Mesenchymal stem cell (in vitro differentiated cells and primary cell): ENCODE measurements at places on chromosomes 11 and 22.

GRCh38 chr11:9267680-9268079 is 2.5 kb upstream of the DENND5A start:
- no peak for DNase-seq
- peaks cover 10% of the 10 kb centered on the region for H3K4me1 ChIP-seq
- no peaks in the 10 kb centered on the region for H3K36me3 ChIP-seq
- no peak overlapping the region for H3K4me3 ChIP-seq
- no peaks in the 10 kb centered on the region for H3K27me3 ChIP-seq
- H3K27ac ChIP-seq, result no peak overlapping the region

DNA sequence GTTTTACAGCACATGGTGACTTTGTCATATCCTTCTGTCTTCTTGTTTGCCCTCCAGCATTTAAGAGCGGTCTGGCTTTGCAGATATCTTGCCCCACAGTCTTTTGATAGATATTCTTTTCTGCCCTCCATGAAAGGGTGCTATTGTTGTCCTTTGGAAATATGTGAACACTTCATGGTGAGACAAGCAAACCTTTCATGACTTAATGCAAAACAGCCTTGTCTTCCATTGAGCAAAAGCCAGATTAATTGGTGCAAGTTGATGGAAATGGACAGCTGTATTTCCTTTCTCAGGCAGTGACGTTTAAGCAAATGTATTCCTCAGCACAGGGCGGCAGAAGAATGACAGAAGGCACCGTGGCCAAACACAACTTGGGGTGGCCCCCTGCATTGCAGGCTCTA is 4.4 kb downstream of the DCPS start:
- peaks cover 6% of the 10 kb centered on the region for H3K36me3 ChIP-seq
- DNase-seq, result no peak
- peaks cover 7% of the 10 kb centered on the region for H3K4me1 ChIP-seq
- H3K27me3 ChIP-seq, result no peaks in the 10 kb centered on the region

GRCh38 chr11:15672825-15673224 is 558.1 kb downstream of the INSC start:
- DNase-seq, result no peak
- H3K4me1 ChIP-seq, result no peaks in the 10 kb centered on the region
- H3K4me3 ChIP-seq, result no peak overlapping the region
- H3K27me3 ChIP-seq, result peaks cover 7% of the 10 kb centered on the region
- H3K36me3 ChIP-seq, result no peaks in the 10 kb centered on the region

DNA sequence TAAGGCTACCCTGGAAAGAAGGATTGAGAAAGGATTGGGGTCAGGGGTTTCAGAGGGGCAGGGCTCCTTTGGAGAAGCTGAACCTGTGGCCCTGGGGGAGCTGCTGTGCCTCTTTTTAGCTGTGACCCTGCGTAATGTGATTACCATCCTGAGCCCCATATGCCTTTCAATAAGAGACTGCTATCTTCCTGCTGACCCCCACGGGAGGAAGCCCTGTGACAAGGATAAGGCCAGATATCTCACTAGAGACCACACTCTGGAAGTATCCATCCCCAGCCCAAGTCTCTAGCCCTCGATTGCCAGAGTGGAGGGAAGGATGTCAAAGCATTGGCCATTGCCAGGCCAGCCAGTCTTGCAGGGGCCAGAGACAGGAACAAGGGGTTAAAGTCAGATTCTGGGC is 4.8 kb upstream of the SLC39A13 start:
- no peaks in the 10 kb centered on the region for H3K36me3 ChIP-seq
- H3K4me1 ChIP-seq, result peaks cover 24% of the 10 kb centered on the region
- no peak overlapping the region for H3K4me3 ChIP-seq
- no peaks in the 10 kb centered on the region for H3K27me3 ChIP-seq
- H3K27ac ChIP-seq, result no peak overlapping the region
- no peak for DNase-seq

GRCh38 chr22:20867179-20868024 is 8.6 kb downstream of the SNAP29 start:
- no peaks in the 10 kb centered on the region for H3K27me3 ChIP-seq
- peak; percentile 82 for DNase-seq
- no peak overlapping the region for H3K4me3 ChIP-seq
- H3K27ac ChIP-seq, result no peak overlapping the region
- peaks cover 7% of the 10 kb centered on the region for H3K4me1 ChIP-seq

GRCh38 chr11:20303391-20303965 is 60.0 kb upstream of the HTATIP2 start:
- no peak overlapping the region for H3K4me3 ChIP-seq
- peaks cover 33% of the 10 kb centered on the region for H3K27me3 ChIP-seq
- no peak overlapping the region for H3K27ac ChIP-seq
- no peaks in the 10 kb centered on the region for H3K4me1 ChIP-seq

DNA sequence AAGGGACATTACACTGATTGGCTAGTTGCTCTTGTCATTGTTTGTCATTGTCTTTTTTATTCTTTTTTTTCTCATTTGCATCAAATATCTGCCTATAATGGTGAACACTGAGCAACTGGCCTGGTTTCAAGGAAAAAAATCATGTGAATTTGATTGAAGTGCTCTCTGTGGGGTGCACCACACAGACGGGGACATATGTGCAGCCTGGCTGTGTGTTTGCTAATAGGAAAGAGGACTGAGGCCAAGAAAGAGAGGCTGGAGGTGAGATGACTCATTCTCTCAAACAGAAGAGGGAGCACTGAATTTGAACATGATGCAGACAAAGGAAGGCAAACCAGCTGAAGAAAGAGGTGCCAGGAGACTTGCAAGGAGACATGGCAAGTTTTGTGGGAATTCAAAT is 684.9 kb upstream of the CCDC90B start:
- H3K27me3 ChIP-seq, result no peaks in the 10 kb centered on the region
- no peaks in the 10 kb centered on the region for H3K4me1 ChIP-seq
- H3K36me3 ChIP-seq, result no peaks in the 10 kb centered on the region
- peak; percentile 20 for DNase-seq

- H3K4me1 ChIP-seq, result peaks cover 46% of the 10 kb centered on the region
- no peak overlapping the region for H3K27ac ChIP-seq
- H3K36me3 ChIP-seq, result peaks cover 35% of the 10 kb centered on the region
- no peaks in the 10 kb centered on the region for H3K27me3 ChIP-seq
Measured at GRCh38 chr22:49825944-49826602, 1.6 kb downstream of the BRD1 start.

- no peak overlapping the region for H3K4me3 ChIP-seq
- DNase-seq, result peak; percentile 66
- H3K27ac ChIP-seq, result no peak overlapping the region
Measured at GRCh38 chr11:128707681-128708080, 13.8 kb downstream of the FLI1 start.

DNA sequence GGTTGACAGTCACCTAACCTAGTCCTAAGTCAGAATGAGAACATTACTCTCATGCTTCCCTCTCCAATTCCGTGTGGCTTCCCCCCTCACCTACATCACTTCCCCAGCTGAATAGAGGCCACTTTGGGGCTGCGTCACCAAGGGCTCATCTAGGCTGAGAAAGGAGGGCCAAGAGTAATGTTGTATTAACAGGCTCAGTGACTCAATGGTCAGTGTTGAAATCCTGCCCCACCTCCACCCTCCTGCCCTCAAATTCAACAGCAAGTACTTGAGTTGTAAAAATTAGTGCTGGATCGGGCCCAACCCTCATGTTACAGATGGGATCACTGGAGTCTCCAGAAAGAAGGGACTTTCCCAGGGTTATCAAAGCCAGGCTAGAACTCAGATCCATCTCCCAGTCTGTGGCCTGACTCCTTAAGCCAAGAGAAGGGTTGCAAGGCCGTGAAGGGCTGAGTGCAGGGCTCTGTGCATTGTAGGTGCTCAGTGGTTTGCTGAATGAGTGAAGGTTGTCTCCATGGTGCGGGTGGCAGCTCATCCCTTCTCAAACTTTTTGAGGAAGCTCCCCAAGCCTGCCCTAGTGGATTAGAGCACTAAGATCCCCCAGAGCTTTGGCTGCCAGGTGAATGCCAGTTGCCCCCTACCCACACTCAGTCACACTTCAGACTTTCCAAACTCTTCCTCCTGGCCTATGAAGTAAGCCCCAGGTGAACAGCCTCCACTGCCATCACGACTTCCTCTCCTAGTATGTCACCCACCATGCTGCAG is 3.2 kb downstream of the DGAT2 start:
- H3K4me1 ChIP-seq, result peaks cover 15% of the 10 kb centered on the region
- no peak overlapping the region for H3K4me3 ChIP-seq
- peaks cover 50% of the 10 kb centered on the region for H3K27me3 ChIP-seq
- H3K36me3 ChIP-seq, result no peaks in the 10 kb centered on the region
- peak; percentile 61 for DNase-seq
- H3K27ac ChIP-seq, result no peak overlapping the region

DNA sequence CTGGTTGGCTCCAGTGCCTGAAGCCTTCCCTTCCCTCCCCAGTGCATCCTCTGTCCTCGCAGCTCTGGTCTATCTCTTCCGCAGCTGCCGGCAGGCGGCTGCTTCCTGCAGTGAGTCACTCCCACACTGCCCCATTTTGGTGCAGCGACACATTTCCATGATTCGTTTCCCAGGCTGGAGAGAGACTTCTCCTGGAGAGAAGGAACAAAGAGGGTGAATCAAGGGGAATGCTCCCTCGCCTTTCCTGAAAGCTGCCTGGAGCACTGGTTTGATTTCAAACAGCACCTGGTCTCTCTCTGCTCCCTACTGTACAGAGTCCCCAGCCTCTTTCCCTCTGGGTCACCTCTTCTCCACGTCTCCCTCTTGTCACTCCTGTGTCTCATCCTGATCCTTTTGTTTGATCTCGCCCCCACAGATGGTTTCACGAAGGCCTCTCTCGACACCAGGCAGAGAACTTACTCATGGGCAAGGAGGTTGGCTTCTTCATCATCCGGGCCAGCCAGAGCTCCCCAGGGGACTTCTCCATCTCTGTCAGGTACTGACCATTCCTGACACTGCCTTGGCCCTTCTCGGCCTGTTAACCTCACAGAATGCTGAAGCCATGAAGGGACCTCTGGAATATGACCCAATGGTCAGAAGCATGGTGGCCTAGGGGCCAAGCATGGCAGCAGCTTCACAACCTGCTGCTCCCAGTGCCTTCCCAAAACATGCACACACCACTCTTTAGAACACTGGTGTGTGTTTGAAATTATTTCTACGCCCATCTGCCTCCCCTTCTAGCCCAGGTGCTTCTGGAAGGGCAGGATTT is at the start of gene TMA7B:
TMA7B (plus strand) TSS at position 758 of the 808 bp plus-strand sequence. CDS start 3,978 bp downstream, outside the sequence.
- peak; percentile 86 for DNase-seq
- H3K4me1 ChIP-seq, result peaks cover 26% of the 10 kb centered on the region
- H3K4me3 ChIP-seq, result no peak within 1 kb of the TSS
- H3K27me3 ChIP-seq, result peaks cover 33% of the 10 kb centered on the region
- no peaks in the 10 kb centered on the region for H3K36me3 ChIP-seq

- no peaks in the 10 kb centered on the region for H3K4me1 ChIP-seq
- DNase-seq, result no peak
- H3K4me3 ChIP-seq, result no peak within 1 kb of the TSS
- no peaks in the 10 kb centered on the region for H3K36me3 ChIP-seq
- H3K27ac ChIP-seq, result no peak within 1 kb of the TSS
Measured at GRCh38 chr11:69155302-69156234, at the start of gene SMIM38. Gene SMIM38 (plus strand): TSS chr11:69155935. CDS start chr11:69157847, 1,912 bp downstream.

GRCh38 chr22:19446603-19447329 is 745 bp downstream of the C22orf39 start:
- H3K36me3 ChIP-seq, result peaks cover 55% of the 10 kb centered on the region
- DNase-seq, result peak; percentile 22
- H3K4me3 ChIP-seq, result peak overlapping the region; percentile 94
- H3K27me3 ChIP-seq, result no peaks in the 10 kb centered on the region

- H3K27ac ChIP-seq, result no peak overlapping the region
- DNase-seq, result peak; percentile 74
- no peaks in the 10 kb centered on the region for H3K4me1 ChIP-seq
- H3K36me3 ChIP-seq, result no peaks in the 10 kb centered on the region
Measured at GRCh38 chr11:59822989-59823566, 12.5 kb upstream of the MRPL16 start.

GRCh38 chr11:20005747-20006146 is 154.5 kb downstream of the DBX1 start:
- no peak overlapping the region for H3K4me3 ChIP-seq
- no peak for DNase-seq
- peaks cover 81% of the 10 kb centered on the region for H3K36me3 ChIP-seq
- peaks cover 13% of the 10 kb centered on the region for H3K4me1 ChIP-seq

- no peak for DNase-seq
- H3K36me3 ChIP-seq, result peaks cover 69% of the 10 kb centered on the region
- no peaks in the 10 kb centered on the region for H3K27me3 ChIP-seq
- H3K4me3 ChIP-seq, result no peak overlapping the region
- H3K4me1 ChIP-seq, result peaks cover 14% of the 10 kb centered on the region
Measured at GRCh38 chr11:68763926-68764657, 12.8 kb upstream of the TESMIN start.

DNA sequence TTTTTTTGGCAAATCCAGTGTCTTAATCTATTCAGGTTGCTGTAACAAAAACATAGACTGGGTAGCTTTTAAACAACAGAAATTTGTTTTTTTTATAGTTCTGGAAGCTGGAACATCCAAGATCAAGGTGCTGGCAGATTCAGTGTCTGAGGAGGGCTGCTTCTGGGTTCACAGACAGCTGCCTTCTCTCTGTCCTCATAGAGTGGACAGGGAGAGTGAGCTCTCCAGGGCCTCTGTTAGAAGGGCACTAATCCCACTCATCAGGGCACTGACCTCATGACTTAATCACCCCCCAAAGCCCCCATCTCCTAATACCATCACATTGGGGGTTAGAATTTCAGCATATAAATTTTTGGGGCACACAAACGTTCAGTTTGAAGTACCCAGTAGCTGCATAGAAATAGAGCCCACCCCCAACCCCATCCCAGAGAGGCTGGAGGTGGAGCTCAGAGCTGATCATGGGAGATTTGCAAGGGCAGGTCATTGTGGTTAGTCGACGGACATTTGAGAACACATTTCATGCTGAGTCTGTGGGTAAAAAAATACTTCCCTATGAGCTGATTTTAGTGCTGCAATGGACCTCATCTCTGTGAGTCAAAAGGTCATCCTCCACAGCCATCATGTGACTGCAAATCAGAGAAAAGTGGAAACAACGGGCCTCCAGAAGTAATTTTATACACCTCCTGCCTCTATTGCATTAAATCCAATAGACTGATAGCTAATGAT is 203.1 kb upstream of the CADM1 start:
- peaks cover 5% of the 10 kb centered on the region for H3K4me1 ChIP-seq
- no peak overlapping the region for H3K27ac ChIP-seq
- peaks cover 15% of the 10 kb centered on the region for H3K27me3 ChIP-seq
- H3K36me3 ChIP-seq, result no peaks in the 10 kb centered on the region
- no peak overlapping the region for H3K4me3 ChIP-seq
